ENCODE measurements at places on chromosomes 2 and 18.

- DNase-seq: no peak
Measured at GRCh38 chr2:96493072-96493471, 12.1 kb downstream of the NEURL3 start.

DNA sequence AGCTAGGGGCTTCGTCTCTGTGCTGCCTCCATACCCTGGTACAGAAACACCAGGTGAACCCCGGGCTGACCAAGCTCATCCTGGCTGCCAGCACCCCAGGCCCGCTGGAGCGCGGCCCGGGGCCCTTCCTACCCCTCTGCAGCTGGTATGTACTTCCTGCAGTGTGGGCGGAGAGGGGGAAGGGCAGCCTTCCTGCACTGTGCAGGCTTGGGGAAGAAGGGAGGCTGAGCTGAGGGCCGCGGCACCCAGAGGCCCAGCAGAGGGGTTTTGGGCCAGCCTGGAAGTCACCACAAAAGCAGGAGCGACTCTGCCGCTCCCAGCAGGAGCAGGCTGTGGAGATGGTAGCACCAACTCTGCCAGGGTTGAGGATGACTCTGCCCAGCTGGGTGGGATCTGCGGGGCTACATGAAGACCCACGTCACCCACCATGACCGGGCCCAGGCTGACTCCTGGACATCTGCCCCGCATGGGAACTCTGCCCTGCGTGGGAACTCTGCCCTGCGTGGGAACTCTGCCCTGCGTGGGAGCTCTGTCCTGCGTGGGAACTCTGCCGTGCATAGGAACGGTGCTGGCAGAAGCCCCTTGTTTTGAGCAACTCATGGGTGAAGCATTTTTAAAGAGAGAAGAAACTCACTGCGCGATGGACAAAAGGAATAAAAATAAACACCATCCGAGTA, 273.3 kb downstream of the NDUFA10 start:
- DNase-seq: no peak

- DNase-seq: no peak
Measured at GRCh38 chr2:72883356-72883962, 3.7 kb upstream of the SPR start.

DNA sequence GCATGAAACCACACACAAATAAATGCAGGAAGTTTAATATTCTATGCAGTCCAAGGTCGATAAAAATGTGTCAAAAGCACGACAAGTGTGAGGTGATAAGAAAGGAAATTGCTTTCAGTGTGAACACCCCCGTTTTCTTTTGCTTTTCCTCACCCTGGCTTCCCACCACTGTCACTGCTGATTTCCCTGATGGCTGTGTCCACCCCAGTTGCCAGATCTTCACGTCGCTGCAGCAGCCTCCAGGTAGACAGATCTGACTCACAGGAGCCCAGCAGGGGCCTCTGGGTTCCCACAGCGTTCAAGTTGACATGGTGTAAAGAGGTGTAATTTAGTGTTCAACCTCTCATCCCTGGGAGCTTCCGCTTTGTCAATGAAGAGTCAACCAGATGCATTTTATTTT, 128.0 kb upstream of the TACR1 start:
- DNase-seq: no peak

DNA sequence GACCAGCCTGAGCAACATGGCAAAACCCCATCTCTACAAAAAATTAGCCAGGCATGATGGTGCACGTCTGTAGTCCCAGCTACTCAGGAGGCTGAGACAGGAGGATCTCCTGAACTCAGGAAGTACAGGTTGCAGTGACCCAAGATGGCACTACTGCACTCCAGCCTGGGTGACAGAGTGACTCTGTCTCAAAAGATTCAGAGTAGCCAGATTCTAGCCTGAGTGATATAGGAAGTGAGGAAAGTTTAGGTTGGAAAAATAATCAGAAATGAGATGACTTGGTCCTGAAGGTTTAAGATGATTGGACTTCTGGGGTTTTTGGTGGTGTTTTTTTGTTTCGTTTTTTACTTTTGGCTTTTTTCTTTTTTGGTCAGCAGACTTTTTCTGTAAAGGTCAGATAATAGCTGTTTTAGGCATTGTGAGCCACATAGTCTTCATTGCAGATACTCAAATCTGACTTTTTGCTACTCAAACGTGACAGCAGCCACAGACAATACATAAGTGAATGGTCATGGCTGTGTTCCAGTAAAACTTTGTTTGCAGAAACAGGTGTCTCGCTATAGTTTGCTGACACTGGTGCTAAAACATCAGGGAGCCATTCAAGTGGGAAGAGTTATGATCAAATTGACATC, 104.1 kb upstream of the UBXN4 start:
- no peak for DNase-seq

DNA sequence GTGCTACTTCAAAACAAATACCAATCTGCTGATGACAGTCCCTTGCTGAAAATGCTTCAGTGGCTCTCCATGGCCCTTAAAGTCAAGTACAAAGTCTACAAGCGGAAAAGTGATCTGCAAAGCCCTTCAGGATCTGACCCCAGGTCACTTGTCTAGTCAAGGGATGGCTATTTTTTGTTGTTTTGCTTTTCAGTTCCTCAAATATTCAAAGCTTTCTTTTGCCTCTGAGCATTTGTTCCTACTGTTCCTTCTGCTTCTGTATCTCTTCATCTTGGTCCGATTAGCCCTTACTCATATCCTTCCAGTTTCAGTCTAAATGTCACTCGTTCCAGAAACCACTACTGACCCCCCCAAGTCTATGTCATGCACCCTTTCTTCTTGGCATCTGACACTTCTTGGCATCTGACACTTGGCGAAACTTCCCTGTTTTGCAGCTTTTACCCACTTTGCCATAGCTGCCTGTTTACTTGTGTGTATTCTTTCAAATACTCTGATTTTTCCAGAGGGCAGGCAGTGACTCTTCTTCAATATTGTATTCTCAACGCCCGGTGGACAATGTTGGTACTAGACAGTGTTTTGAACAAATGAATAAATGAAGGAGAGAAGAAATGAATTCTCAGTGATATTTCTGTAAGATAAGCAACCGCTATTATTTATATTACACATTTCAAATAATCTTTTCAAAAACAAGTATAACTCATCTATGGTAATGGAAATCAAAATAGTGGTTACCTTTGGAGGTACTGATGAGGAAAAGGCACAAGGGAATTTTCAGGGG, 175.9 kb upstream of the FN1 start:
- DNase-seq: no peak

- no peak for DNase-seq
Measured at GRCh38 chr2:158580760-158581159, 124.0 kb downstream of the PKP4 start.

DNA sequence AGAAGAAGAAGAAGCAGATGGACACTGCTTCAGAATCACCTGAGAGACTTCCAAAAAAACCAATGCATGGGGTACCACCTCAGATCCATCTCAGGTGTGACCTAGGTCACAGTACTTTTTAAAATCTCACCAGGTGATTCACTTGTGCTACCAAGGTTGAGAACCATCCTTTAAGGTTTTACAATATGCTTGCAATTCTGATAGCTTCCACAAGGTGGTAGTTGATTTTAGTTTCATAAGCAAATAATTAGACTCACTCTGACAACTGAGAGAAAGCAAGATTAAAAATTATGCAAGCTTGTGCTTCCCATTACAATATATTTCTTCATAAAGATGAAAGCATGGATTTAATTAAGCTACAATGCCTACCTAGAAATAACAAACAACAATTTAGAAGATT, 355.1 kb downstream of the EN1 start:
- no peak for DNase-seq

- no peak for DNase-seq
Measured at GRCh38 chr2:218863021-218863520, 3.5 kb downstream of the WNT6 start.

- DNase-seq: no peak
Measured at GRCh38 chr18:50527636-50528307, 32.1 kb upstream of the MAPK4 start.

DNA sequence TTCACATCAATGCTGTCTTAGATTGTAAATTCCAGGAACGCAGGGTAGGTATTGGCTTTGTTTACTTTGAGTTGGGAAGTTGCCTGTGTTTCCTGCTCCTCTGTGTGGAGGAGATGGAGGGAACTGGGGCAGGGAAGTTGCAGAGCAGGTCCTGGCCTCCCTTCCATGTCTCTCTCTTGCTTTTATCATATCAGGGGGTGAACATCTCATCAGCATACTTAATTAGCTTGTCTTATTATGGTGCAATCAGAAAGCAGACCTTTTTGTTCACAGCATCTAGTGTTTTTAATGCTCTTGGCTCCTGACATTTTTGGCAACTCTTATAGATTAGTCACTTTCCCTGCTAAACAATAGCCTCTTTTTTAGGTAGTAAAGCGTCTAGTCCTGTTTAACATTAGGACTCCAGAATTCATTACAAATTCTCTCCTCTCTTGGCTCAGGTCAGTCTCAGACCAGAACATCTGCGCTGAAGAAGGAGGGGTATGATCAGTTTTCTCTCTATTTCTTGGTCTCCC, 11.5 kb upstream of the DIPK1C start:
- no peak for DNase-seq

DNA sequence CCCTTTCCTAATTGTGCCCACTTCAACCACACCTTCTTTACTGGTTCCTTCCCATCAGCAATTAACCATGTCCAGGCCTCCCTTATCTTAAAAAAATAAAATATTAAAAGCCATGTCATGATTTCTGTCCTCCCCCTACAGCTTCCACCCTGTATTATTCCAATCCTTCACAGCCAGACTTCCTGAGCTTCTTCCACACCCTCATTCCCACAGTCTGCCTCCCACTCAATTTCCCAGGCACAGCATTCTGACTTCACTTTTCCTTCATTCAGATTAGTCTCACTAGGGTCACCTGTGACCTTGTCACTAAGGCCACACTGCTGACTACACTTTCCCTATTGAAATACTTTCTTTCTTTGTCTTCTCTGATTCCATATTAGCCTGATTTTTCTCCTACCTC, 159.4 kb downstream of the DIS3L2 start:
- DNase-seq: no peak

DNA sequence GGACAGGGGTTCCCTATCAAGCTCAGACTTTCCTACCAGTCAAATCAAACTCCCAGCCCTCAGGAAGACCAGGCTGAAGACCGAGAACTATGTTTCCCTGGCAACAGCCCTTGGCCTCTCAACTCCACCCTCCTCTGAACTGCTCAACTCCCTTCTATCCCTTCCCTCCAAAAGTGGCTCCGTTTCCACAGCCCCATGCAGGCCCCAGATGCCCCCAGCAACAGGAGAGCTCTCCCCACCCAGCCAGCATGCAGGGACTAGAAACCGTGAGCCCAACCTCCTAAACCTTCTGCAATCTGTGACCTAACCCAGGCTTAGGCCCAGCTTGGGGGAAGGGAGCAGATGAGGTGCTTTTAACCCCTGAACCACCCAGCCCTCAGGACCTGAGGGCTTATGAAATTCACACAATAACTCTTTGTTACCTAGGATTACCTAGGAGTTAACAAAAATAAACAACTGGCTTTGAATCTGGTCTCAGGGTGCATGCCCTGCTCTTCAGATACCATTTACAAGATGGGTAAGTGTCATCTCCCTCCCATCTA, 87.2 kb downstream of the BCL11A start:
- no peak for DNase-seq

DNA sequence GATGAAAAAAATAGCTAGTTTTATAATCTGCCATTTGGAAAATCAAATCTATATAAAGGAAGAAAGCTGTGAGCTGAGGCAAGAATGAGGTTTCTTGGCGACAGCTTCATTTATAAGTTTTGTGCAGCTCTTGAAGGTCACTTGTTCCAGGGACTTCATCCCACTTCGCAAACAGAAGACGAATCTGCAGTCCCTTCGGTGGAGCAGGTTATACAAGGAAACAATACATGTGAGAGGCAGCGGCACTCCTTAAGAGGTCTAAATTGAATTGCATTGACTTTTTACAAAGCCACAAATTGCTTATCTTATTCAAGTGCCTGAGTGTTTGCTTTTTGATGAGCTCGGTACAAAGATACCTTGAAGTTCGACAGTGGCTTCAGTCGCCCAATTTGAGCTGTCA, 72.2 kb downstream of the C1QL2 start:
- DNase-seq: peak; percentile 8

DNA sequence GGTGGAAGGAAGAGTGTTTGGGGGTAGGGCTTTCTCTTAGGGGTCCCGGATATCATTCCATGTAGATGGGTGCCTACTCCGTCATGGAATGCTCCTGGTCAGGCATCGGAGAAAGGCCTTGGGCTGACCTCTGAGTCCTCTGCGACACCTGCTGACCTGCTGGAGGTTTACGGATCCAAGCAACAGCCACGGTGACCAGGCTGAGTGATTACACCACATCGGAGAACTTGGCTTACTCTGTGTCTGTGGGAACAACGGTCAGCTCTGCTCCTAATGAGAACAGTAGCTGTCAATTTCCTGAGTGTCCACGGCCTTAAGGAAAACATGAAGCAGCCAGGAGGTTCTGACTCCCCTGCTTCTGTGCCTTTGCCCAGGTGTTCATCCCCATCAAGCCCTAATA, 73.2 kb downstream of the TNP1 start:
- no peak for DNase-seq

- DNase-seq: no peak
Measured at GRCh38 chr2:190478572-190479195, 55.8 kb downstream of the NEMP2 start.

DNA sequence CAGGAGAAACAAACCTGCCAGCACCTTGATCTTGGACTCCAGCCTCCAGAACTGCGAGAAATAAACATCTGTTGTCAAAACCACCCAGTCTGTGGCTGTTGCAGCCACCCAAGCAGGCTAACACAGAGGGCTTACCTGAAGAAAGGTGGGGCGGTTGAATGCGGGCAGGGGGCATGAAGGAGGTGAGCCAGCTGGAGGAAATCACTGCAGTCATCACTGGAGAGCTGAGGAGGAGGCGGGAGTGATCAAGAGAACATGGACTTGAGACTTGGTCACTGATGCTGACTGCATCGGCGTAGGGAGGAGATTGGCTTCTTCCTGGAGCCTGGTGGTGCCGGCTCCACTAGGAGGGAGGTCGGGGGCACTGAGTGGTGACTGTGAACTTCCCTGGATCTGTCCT, 14.6 kb upstream of the ARMC9 start:
- no peak for DNase-seq

DNA sequence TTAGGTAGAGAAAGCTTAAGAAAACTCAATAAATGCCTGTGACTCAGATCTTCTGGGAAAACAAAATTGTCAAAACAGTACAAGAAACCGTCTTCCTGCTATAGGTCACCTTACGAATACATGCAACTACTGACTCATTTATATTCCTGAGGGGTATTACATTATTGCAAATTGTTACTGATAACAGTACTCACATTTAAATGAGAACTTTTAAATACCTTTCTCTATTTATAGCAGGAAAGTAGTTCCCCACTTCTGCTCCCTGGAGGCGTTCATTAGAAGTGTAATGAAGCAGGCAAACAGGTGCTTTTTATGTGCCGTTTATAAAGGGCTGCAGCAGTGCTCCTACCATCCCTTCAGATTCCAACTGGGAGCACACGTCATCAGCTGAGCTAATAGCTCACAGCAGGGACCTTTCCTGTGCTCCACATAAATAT, 65.1 kb upstream of the RPRM start:
- no peak for DNase-seq

- DNase-seq: no peak
Measured at GRCh38 chr2:27914805-27915175, 24.3 kb downstream of the BABAM2 start.

DNA sequence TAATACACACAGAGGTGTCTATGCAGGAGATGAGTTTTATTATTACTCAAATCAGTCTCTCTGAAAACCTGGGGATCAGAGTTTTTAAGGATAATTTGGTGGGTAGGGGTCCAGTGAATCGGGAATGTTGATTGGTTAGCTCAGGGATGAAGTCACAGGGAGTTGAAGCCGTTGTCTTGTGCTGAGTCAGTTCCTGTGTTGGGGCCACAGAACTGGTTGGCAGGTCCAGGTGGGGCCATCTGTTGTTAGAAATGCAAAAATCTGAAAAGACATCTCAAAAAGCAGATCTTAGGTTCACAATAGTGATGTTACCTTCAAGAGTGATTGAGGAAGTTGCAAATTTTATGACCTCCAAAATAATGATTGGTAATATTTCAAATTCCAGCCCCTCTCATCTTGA, 86.9 kb downstream of the VSNL1 start:
- DNase-seq: no peak
